CD4-positive, alpha-beta T cell treated with Interleukin-17A for 1 hour (primary cell): ENCODE measurements at places on chromosomes 6 and 20.

- DNase-seq = no peak
These were observed 3.1 kb downstream of the BMP6 start for GRCh38 chr6:7728855-7729590.

GRCh38 chr6:1278061-1278720 is 33.7 kb upstream of the FOXQ1 start:
- no peak for DNase-seq

DNA sequence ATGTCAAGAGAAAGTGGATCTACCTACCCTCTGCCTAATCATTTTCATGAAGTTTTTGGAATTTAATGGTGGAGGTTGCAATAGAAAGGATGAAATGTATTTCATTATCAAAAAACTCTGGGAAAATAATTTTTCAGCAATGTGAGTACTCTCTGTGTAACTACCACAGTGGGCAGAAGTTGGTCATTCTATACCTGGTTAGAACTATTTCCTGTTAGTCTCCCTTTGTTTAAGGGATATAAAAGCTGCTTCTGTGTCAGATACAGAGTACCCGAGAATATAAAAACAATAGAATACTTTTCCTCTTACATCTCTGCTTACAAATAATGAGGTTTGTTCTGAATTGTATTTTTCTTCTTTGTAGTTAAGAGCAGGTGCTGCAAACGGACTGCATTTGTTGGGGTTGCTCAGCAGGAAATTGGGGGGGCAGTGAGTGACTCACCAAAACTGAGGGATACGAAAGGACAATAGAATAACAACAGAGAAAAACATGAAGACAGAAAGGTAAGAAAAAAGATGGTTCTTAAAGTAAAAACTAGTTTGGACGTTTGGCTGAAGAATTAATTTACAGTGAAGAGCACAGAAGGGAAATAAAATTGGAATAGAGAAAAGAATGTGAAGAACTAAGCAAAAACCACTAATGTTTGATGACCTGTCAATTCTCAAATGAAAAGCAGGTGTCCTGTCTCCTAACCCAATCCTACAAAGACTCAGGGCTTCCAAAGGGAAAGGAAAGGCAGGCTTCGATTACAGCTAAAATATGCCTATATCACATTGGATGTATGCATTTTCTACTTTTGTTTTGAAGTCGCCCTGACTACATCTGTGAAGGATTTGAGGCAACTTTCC is 703.1 kb downstream of the RFPL4B start:
- no peak for DNase-seq

- no peak for DNase-seq
These were observed 17.2 kb downstream of the SCUBE3 start for GRCh38 chr6:35230950-35231349.

GRCh38 chr6:14646371-14646770 is 528.8 kb downstream of the CD83 start:
- DNase-seq = no peak

GRCh38 chr20:10943686-10944265 is 270.0 kb upstream of the JAG1 start:
- DNase-seq = no peak
